ENCODE measurements at places on chromosomes 7 and 10. TPM values are rescaled to one million over a fixed set of nuclear protein-coding genes. Genes with fewer than 3 reads are reported as not detected.

- DNase-seq = no peak
Observed at GRCh38 chr10:114044247-114045135, 825 bp downstream of the ADRB1 start.

- no peak for DNase-seq
Observed at GRCh38 chr10:59366290-59366689, 3.9 kb upstream of the FAM13C start.

- no peak for DNase-seq
Observed at GRCh38 chr7:51025668-51026067, 243.0 kb upstream of the GRB10 start.

DNA sequence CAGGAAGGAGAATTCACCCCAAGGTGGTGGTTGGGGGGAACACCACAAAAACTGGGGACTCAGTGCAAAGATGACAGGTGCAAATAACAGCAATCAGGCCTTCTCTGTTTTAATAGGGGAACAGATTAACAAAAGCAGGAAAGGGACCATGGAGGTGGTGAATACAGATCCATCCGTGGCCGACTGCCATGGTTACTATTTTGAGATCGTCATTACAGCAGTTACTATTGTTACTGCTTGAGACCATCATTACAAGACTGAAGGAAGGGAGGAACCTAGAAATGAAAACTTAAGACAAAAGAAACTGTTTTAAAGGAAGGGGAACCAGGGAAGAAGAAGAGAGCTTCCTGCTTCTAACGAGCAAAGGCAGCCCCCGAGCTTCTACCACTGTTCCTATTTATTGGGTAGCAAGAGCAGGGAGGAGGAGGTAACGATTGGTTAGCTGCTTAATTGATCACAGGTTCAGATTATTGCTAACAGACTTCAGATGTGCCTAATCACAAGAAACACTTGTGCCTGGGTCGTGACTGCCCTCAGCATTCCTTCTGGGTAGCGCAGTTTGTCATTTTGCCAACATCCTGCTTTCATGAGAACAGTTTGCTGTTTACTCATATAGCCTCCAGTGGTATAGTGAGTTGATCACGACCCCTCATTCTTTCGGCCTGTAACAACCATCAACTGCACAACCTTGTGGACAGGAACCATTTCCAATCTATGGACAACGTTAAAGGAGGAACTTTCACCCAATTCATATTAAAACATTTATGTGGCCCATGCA is 216.3 kb downstream of the CHCHD3 start:
- no peak for DNase-seq

DNA sequence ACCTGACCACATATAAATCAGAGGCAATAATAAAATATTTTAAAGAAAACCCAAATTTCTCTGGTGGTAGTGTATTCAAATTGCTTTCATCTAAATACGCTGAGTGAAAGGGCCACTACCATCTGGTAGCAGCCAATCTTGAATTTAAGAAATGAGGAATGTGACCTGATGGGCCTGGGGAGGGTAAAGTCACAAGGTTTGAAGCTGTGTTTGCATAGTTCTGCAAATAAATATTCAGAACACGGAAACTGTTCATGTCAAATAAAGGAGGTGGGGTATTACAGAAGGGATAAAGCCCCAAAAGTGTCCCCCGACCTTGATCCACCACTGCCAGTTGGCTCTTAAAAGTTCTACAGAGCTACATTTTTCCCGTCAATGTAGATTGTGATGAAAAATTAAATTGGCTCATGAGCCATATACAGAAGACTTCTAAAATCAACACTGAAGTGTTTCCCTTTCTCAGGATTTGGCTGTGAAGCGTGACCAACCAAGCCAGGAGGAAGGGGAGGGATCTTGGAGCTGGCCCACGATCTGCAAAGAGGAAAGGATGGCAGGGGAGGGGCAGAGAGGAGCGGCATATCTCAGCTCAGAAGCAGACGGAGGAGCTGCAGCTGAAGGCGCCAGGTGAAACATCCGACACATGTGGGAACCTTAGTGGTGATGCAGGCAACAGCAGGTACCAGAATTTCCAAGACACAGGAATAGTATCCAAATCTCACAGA is 39.6 kb downstream of the MPP7 start:
- DNase-seq = no peak

- no peak for DNase-seq
Observed at GRCh38 chr10:112643600-112644264, 196.7 kb downstream of the VTI1A start.

GRCh38 chr7:71145906-71146901 is 14.3 kb downstream of the GALNT17 start:
- no peak for DNase-seq

- DNase-seq = no peak
Observed at GRCh38 chr7:45098983-45099839, 10.4 kb upstream of the NACAD start.

GRCh38 chr10:122864194-122864592 is 15.2 kb downstream of the FAM24B start:
- no peak for DNase-seq

The C7orf25 gene
- total RNA-seq = 6.6 TPM

The SFRP5 gene
- not detected for total RNA-seq

The FAM180A gene
- total RNA-seq = not detected

The C10orf143 gene
- total RNA-seq = not detected
